MCF 10A (cell line): ENCODE measurements at places on chromosomes 2 and 18.

GRCh38 chr2:88658881-88659537, 31.7 kb upstream of the EIF2AK3 start:
- DNase-seq = no peak

- no peak for DNase-seq
These were observed 30.4 kb downstream of the PRKRA start for GRCh38 chr2:178420463-178420999.

DNA sequence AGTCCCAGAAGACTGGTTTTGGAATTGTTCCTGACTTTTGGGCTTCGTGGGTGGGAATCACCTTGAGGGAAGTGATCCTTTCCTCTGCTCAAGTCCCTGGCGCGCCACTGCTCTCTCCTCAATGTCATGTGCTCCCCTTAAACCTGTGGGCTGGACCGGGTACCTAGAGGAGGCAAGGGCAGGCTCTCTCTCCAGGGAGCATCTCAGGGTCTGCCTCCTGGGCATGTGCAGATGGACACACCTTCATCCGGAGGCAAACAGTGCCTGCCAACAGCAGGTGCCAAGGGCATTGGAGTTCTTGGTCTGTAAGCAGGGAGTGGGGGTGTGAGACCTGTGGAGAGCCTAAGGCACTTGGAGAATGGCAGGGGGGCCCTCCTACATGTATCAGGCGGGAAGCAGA, 142.6 kb downstream of the INHBB start:
- no peak for DNase-seq

- DNase-seq = peak; percentile 92
These were observed 16.8 kb upstream of the HES6 start for GRCh38 chr2:238256594-238257104.

DNA sequence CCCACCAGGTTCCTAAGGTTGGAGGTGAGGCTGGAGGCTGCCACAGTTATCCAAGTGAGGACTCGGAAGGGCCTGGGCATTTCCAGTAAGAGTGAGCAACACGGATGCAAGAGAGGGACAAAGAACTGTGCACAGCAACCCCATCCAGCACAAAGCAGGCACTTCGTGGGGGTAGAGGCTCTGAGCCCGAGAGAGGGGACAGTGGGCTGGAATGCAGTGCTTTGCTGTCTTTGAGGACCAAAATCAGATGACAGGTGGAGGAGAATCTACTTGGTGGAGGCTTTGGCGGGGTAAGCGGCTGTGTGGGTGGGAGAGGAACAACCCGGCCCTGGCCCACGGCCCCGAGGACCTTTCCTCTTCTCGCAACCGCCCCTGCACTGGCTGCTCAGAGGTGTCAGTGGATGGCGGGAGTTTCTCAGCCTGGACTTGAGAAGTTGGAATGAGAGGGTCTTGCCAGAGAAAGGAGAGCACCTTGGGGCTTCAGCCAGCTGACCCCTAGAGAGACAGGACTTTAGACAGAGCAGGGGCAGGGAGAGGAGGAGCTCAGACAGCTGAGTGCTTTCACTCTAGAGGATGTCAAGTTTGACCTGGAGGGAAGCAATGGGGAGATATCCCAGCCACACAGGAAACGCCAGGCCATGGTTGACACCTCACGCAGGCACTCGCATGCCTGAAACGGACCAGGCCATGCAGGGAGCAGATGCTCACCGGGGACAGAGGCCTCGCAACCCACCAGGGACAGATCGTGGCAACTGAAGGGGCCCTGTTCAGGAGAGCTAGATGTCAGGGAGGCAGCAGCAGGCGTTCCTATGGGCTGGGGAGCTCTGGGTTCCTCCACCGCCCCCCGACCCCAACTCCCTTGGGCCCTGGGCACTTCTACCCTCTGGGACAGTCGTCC, 11.6 kb downstream of the RAMP1 start:
- no peak for DNase-seq

GRCh38 chr2:51120754-51121280, 88.9 kb upstream of the NRXN1 start:
- DNase-seq = no peak

DNA sequence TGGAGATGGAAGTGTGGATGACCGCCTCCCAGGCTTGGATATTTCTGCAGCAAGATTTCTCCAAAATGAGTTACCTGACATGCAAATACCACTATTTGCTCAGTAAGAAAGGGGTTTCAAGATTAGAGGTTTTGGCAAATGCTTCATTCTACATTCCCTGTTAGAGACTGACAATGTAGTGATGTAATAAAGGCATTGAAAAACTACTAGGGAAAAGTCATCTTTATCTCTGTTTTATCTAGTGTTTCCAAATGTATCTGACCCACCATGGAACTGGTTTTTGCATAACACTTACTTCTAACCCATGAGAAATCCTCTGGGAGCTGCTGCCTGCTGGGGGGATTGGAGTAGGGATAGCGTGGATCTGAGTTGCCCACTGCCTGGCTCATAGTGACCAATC, 33.0 kb upstream of the NTSR2 start:
- no peak for DNase-seq

GRCh38 chr2:186991766-186992417, 142.9 kb upstream of the ZSWIM2 start:
- DNase-seq = no peak

- DNase-seq = no peak
These were observed 41.1 kb upstream of the SCG2 start for GRCh38 chr2:223643309-223643708.

DNA sequence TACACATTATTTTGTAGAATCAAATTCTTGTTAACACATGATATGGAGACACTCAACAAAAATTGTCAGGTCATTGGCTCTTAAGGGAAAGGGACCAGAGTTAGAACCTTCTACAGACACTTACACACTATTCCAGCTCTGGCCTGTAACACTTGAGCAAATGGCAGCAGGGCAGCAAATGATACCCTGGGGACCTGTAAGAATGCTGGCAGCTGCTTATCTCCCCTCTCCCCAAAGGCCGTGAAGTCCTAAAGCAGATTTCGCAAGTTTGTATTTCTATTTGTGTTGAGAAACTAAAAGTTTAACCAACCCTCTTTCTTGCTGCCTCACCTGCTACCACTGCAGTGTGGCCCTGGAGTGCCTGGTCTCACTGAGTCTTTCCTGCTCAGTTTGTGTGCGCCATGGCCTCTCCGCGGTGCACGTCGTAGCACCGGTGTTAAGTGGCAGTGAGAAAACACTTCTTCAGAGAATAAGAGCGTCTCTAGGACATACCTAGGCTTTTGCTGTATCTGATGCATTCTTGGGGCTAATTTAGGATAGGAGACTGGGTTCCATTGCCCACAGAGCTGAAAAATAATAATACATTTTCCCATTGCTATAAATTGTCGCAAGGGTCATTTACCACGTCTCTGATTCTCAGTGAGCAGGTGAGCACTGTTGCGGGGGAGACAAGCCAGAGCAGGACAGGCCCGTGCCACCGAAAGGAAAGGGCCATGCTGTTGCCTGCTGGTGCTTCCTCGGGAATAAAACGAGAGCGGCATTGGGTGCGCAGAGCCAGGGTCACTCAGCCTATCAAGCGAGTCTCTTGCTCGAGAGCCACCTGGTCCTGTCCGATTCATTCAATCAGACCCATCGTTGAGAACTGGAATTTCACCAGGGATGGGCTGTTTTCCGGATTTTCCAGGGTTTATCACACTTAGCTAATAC, 204.9 kb downstream of the PTGR3 start:
- no peak for DNase-seq

- DNase-seq = no peak
These were observed 109.1 kb upstream of the ID2 start for GRCh38 chr2:8572712-8573233.

DNA sequence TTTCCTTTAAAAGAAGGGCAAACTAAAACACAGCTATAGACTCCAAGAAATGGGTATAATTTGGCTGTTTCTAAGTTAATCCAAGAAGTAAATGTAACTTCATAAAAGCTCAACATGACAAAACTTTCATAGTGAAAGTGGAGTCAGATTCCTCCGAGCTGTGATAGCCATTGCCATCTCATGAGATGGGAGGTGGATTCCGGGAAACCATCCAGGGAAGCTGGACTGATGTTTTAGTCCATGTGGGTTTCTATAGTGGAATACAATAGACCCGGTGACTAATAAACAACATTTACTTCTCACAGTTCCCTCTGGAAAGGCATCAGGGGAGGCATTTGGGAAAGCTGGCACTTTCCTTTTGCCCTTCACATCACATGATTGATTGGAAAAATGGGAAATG, 10.0 kb upstream of the LAPTM4A start:
- no peak for DNase-seq

GRCh38 chr2:61111708-61112107, 46.0 kb downstream of the SANBR start:
- no peak for DNase-seq

DNA sequence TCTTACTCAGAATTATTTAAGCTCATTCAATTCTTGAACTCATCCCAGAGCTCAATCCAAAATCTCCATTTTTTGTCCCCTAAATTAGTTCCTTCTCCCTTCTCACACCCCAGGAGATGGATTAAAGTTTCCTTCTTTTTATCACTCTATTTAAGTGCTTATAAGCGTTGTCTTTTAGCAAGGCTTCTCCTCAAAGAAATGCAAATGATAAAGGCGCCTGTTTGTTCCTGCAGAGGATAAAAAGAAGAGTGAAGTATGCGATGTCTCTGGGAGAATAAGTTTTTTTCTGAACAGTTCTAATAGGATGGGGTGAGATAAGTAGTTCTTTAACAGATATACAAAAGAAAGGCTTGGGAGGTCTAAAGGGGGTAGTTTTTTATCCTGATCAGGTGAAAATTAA, 303.3 kb downstream of the CNTNAP5 start:
- DNase-seq = no peak

DNA sequence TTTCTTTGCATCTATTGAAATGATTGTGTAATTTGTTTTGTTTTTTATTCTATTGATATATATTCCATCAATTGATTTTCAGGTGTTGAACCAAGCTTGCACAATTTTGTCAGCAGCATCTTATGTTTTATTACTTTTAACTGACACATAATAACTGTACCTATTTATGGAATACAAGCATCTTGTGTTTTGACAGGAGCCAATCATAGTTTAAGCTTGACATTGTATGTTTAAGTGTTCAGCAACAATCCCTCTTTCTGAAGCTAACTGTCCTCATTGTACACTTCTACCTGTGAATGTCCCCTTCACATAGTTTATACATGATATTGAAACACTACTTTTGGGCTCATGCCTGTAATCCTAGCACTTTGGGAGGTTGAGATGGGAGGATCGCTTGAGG, 1017.6 kb upstream of the GYPC start:
- no peak for DNase-seq

- no peak for DNase-seq
These were observed 18.0 kb downstream of the REL start for GRCh38 chr2:60899230-60899891.

GRCh38 chr2:168434146-168434545, 21.9 kb upstream of the CERS6 start:
- peak; percentile 30 for DNase-seq

DNA sequence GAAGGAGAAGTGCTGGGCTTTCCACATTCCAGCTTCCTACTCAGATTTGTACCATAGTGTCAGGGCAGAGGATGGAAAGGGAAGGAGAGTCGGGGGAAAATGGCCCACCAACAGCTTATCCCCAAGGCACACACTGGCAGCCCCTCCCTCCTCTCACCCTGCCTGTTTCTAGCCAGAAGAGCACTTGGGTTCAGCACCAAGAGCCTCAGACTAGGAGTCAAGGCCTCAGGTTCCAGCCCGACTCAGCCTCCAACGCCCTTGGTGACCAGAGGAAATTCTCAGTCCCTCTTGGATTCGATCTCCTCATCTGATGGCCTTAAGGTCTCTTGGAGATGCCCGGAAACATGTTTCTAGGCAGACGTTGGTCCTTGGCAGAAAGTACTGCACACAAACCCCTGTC, 53.9 kb downstream of the TNS1 start:
- DNase-seq = no peak

- DNase-seq = no peak
These were observed 226.0 kb downstream of the TFCP2L1 start for GRCh38 chr2:121058852-121059558.

- DNase-seq = peak; percentile 89
These were observed 113.0 kb upstream of the SLC1A4 start for GRCh38 chr2:64876137-64876647.

DNA sequence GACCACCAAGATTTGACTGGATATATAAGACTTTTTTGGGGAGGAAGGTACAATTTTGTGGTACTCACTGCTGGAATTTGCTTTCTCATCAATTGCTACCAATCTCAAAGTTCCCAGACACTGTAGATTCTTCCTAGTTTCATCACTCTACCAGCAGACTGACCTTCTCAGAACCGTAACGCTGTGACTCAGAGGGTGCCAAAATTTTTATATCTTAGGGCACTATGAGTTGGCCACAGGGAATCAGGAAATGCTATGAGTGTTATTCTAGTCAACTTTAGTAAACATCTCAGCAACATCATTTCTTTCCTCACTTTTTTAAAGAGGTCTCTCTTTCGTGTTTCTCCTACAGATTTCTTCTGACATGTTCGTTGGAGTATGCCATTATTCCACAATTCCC, 499.0 kb downstream of the TMX3 start:
- DNase-seq = peak; percentile 60

- no peak for DNase-seq
These were observed 89.4 kb downstream of the PMS1 start for GRCh38 chr2:189873696-189874095.

- DNase-seq = no peak
These were observed 28.5 kb upstream of the MCFD2 start for GRCh38 chr2:46943881-46944798.

DNA sequence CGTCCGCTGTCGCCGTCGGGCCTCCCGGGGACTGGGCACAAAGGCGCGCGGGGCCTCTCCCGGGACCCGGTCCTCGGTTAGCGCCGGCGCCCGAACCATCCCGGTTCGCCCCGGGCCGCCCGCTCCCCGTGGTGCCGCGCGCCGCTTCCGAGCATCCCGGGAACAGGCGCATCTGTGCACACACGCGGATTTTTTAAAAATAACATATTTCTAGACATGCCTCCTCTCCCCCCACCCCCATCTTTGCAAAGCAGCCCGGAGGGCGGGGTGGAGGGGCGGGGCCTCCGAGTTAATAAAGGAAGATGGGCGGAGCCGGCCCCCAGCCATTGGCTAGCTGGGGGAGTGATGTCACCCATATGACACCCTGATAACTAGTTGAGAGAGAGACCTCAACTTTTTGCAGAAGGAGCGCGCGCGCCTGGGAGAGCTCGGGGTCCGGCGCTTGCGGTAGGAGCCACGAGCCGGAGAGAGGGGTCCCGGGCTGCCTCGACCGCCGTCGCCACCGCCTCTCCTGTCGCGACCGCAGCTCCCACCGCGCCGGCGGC, at the start of gene SOX11:
SOX11 (plus strand) TSS at position 400 of the 545 bp plus-strand sequence. CDS start 338 bp downstream, outside the sequence.
- DNase-seq = no peak

DNA sequence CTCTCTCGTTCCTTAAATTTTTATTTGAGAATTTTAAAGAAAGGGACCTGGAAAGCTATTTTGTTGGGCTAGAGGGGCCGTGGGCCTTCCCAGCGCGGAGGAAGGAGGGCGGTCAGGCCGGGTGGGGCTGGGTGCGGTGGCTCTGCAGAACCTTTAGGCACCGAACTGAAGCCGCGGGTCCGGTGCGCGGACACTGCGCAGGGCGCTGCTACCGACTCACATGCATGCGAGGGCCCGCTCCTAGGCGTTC, 1.6 kb upstream of the TWIST2 start:
- no peak for DNase-seq

- peak; percentile 84 for DNase-seq
These were observed 96.0 kb upstream of the TTC39C start for GRCh38 chr18:23918395-23919032.

- peak; percentile 62 for DNase-seq
These were observed 2.8 kb downstream of the NCKAP1 start for GRCh38 chr2:183035298-183035953.

GRCh38 chr18:53544917-53545316, 679.6 kb downstream of the MBD2 start:
- no peak for DNase-seq

- peak; percentile 65 for DNase-seq
These were observed 18.0 kb upstream of the FAP start for GRCh38 chr2:162261032-162261945.

GRCh38 chr2:99445065-99445464, 44.8 kb downstream of the REV1 start:
- DNase-seq = no peak
